Activated T-cell treated with anti-CD3 and anti-CD28 coated beads, Interleukin-2, amount 50 U/mL, for 48 hours (primary cell): ENCODE measurements at places on chromosomes 2 and 18.

DNA sequence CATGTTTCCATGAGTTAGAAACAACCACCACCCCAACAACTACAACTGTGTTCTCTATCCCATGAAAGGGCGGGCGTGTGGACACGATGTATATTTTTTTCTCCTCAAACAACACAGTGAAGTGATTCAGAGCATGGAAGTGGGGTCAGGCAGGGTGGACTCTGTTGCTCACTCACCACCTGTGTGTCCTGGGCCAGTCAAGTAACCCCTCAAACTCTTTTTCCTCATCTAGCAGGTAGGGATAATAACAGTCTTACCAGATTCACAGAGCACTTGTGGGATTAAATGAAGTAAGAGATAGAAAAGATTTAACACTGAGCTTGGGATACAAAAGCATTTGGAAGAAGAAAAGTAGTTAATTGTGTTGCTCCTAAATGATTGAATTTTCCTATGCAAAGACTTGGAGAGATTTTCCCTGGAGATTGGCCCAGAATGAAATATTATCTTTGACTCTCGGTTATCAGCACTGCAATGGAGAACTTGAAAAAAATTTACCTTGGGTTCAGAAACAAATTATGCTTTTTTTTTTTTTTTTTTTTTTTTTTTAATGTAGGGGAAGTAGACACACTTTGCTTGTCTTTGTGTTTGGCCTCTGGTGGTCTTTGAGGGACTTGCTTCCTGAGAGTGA lies 161.9 kb upstream of the EPAS1 start:
- DNase-seq: no peak

- DNase-seq: no peak
Observed at GRCh38 chr18:9575558-9575957, 38.8 kb downstream of the PPP4R1 start.

- DNase-seq: no peak
Observed at GRCh38 chr2:224591220-224591619, 6.1 kb upstream of the CUL3 start.

DNA sequence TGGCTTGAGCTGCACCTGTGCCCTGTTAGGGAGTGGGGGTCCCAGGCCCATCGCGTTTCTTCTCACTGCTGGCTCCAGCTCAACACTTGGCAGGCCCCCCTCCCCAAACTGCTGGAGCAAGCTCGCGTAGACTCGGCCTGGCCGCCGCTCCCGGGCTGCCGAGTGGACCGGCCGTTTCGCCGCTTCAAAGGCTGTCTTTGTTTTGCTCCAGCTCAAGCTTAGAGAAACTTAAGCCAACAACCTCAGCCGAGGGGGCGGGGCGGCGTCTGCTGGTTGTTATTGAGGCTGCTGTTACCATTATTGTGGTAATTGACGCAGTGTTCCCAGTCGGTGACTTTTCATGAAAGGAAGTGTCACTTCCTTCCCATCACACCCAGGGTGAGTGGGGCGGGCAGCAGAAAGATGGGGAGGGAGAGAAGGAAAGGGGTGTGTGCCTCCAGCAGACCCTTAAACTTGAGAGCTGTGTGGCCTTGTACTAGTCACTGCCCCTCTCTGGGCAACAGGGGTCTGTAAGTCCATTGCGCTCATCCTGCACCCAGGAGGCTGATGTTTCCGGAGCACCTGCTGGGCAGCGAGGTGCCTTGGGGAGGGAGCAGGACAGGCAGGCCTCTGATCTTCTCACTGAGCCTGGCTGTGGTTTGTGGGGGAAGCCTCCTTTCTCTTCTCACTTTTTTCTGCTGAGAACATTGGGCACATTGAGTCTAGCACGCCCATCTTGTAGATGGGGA lies 2.1 kb downstream of the ARID5A start:
- peak; percentile 95 for DNase-seq

DNA sequence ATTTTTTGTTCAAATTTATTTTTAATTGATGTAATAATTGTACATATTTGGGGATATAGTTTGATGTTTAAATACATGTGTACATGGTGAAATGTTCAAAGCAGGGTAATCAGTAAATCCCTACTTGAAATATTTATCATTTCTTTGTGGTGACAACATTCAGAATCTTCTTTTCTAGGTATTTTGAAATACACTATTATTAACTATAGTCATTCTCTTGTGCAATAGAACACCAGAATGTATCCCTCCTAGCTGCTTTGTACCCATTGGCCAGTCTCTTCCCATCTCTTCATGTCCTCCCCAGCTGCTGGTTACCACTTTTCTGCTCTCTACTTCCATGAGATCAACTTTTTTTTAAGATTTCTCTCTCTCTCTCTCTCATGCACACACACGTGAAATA lies 126.5 kb downstream of the ZNF407 start:
- DNase-seq: no peak
